Mesothelial cell of epicardium (in vitro differentiated cells): ENCODE measurements at places on chromosomes 5 and 9.

GRCh38 chr9:133717113-133718031 is 20.8 kb downstream of the SARDH start:
- no peak for DNase-seq

GRCh38 chr5:103889500-103890209 is 327.1 kb upstream of the NUDT12 start:
- DNase-seq: no peak

GRCh38 chr5:143509758-143510221 is 106.3 kb upstream of the NR3C1 start:
- DNase-seq: no peak

- no peak for DNase-seq
Measured at GRCh38 chr5:23433534-23434315, 73.7 kb upstream of the PRDM9 start.

GRCh38 chr5:89613222-89613956 is 730.4 kb upstream of the MEF2C start:
- no peak for DNase-seq

DNA sequence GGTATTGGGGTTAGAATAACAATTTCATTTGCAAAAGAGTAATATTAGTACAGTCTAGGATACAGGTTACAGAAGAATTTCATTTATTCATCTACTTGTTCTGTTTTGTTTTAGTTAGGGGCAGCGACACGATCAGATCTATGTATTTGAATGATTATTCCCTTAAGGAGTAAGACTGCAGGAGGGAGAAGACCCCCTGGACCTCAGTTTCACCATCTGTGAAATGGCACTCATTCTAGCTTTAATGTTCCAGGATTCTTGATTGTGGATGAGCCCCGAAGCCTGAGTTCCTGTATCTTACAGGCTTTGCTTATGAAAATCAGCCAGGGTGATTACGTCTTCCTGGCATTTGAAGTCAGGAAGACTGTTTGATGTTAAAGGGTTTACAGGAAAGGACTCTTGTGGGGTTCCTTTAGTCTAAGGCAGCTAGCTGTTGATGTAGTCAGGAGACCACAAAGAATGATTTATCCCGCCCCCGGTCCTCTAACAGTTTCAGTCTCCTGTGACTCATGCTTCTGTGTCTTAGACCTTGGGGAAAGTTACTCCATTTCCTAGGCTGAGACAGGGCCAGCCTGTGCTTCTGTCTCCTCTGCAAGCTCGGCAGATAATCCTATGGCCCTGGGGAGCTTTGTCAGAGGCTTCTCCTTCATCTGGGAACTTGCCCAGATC is 11.5 kb downstream of the SMIM3 start:
- no peak for DNase-seq

GRCh38 chr9:81052846-81053245 is 636.5 kb downstream of the TLE1 start:
- no peak for DNase-seq

- no peak for DNase-seq
Measured at GRCh38 chr5:170306381-170306831, 8.8 kb upstream of the LCP2 start.

- DNase-seq: no peak
Measured at GRCh38 chr5:35004200-35004599, 43.5 kb downstream of the AGXT2 start.

DNA sequence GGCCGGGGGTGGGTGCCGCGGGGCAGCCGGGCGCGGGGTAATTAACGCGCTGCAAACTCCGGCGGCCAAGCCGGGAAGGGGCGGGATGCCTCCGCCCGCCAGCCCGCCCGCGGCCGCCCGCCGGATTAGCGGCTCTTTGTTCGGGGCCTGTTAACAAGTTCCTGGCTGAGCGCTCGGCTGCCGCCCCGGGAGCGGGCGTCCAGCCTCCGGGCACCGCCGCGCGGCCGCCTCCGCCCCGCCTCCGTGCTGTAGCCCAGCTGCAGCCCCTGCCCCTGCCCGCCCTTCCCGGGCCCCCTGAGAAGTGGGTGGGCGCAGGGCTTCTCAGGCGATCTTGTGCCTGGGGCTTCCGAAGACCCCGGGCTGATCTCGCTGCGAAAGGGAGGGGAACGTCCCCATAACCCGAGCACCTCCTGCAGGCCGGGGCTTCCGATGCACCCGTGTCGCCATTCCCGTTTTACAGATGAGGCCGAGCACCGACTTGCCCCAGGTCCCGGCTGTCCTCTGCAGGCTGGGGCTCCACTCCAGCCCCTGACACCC is 7.5 kb downstream of the UNC5A start:
- DNase-seq: no peak

DNA sequence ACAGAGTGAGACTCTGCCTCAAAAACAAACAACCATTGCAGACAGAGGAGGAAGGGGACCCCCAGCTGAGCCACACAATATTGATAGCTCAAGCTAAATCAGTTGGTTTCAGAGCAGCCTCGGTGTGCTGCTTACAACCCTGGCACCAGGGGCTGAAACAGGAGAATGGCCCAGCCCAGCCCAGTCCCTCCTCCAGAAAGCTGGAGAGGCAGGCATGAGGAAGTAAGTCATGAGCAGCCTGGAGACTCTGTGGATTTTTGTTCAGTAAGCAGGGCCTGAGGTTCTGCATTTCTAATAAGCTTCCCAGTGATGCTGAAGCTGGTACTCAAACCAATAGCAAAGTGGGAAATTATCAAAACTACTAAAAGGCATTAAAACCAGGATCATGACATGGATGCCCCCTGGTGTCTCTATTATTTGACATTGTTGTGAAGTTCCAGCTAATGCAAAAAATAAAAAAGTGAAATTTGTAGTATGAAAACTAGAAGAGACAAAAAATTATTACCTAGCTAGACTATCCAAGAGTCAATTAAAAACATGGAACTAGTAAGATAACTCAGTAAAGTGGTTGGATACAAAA is 14.2 kb downstream of the PRRT1B start:
- no peak for DNase-seq

- no peak for DNase-seq
Measured at GRCh38 chr5:53604309-53604708, 43.9 kb downstream of the NDUFS4 start.

GRCh38 chr9:123710299-123710698 is 219.6 kb downstream of the DENND1A start:
- no peak for DNase-seq

DNA sequence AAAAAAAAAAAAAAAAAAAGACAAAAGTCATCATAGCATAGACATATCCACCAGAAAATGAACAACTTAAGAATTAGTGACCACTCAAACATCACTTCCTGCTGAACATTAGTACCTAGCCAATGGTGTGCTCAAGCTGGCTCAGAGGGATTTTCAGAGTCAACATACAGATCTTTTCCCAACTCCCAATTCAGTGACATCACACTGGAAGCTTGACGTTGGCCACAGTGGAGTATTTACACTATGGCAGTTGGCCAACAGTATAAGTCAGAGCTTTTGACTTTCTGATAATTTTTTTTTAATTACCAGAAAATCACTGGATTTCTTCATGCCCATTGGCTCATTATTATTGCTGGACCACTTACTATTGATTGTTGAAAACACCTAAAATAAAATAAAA is 383.5 kb downstream of the ARHGEF28 start:
- DNase-seq: no peak

DNA sequence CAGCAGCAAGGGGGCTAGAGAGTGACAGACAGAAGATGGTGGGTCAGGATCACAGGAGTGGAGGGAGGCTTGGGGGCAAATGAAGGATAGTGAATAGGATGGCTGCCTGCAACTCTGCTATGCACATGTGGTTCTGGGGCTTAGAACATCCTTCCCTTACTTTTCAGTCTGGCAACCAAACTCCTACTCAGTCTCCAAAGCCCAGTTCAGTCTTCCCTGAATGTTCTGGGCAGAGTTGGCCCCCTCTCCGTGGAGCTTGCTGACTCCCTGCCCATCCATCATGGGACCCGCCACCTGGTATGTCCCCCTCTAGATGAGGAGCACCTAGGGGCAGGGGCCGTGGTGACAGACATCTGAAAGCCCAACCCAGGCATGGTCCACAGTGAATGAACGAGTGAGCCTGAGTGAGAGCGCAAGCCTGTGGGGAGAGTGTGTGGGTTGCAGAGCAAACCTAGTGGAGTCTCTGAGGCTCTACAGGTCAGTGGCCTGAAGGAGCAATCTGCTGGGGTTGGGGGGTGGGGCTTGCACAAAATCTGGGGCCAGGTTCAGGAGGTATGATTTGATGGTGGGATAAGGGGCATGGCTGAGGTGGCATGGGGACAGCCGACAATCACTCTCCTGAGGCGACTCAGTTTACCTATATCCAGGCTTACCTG is 180.6 kb downstream of the FGF18 start:
- no peak for DNase-seq

DNA sequence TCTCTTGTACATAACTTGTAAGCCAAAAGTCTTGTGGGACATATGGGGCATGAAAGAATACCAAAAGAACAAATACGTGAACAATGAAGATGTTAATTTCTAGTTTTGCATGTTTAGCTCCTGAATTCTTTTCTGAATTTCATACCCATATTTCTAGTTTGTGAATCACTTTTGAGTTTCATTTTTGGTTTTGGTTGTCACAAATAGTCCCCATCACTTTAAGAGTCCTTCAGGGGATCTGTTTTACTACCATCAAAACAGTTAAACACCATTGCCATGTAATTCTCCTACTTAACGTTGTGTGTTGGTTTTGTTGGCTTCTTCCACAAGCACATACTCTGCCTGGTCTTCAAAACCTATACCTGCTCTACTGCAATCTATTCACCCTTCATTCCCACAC is 27.0 kb downstream of the VCAN start:
- no peak for DNase-seq

GRCh38 chr9:254516-254915 is 39.9 kb downstream of the DOCK8 start:
- no peak for DNase-seq

- no peak for DNase-seq
Measured at GRCh38 chr9:91625331-91625730, 201.7 kb upstream of the NFIL3 start.

GRCh38 chr5:172266071-172266675 is 17.4 kb downstream of the UBTD2 start:
- DNase-seq: no peak

- no peak for DNase-seq
Measured at GRCh38 chr5:90786756-90787155, 228.2 kb downstream of the ADGRV1 start.

DNA sequence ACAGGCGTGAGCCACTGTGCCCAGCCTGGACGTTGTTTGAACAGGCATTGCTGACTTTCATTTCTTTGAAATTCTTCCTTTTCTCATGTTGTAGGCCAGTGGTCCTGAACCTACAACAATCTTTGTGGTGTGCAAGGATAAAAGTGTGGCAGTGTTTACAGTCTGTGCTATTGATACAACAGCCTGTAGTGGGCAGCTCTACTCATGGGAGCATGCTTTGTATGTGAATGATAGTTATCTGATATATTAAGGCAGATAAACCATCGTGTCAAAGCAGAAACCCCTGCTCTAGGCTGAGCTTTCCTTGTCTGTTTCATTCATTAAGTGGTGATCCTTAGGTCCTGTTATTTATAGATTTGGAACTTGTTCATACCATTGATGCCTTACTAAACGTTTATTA is 42.6 kb downstream of the CSNK1G3 start:
- DNase-seq: no peak

DNA sequence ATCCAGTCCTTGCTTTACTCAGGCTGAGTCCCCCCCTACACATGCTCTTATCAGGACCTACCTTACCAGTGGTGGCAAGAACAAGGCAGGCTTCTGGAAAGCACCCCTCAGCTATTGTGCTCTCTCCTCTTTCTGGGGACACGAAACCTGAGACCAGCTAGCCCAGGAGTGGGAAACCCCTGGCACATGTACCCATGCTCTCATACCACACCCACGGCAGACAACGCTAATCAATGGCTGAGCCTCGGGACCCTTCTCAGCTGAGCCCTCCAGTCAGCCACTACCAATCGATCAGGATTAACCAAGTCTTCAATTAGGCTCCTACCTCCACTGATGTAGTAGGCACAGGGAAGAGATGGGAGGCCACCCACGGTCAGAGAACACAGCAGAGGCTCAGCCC is 65.1 kb downstream of the VAV2 start:
- no peak for DNase-seq

- no peak for DNase-seq
Measured at GRCh38 chr9:122904466-122904822, 715 bp downstream of the RC3H2 start.

DNA sequence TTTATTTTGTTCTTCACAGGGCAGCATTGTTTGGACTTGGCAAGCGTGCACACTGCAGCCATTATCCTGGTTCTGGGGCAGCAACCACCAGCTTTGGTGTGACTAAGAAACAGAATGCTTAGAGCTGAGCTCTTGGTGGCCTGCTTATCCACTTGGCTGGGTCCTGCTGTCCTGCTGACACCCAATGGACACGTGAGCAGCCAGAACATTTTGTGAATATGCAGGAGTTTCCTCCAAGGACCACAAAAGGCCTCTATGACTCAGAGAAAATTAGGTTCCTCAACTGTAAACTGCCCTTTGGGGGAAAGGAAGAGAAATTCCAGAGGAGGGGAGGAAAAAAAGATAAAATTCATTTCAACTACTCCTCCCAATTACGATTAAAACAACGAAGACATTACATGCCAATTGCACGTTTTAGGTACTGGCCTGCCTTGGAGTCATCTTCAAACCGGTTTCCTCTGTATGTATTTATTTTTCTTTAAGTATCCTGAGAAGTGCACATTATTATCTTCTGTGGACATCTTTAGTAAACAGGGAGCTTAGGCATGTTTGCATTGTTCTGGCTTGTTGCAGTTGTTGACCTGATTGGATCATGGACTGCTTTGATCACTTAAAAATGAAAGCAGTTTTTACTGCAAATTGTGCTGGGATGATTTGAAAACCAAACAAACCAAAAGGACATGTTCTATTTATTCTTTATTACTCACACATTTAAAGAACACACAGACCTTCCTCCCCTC is 82.3 kb upstream of the TLE4 start:
- no peak for DNase-seq
